ENCODE measurements at places on chromosomes 12 and 14.

DNA sequence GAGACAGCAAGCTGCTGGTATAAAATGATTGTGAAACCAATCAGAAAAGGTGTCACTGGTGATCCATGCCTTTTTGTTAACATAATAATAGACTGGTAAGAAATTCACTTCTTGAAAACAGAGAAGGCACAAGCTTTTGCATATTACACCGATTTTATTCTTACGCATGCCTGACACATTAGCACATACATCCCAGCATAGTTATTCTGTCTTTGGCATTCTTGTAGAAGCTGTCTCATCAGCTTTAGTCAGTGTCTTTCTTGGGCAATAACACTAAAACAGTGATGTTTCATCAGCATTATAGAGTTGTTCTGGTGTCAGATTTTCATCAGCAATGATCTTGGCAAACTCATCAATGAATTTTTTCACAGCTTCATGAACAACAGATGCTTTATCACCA lies 283.4 kb upstream of the TMTC1 start:
- no peak for DNase-seq

GRCh38 chr12:95515197-95515596 lies 36.1 kb downstream of the USP44 start:
- DNase-seq: no peak

- no peak for DNase-seq
Observed at GRCh38 chr12:45219621-45220020, 3.7 kb downstream of the ANO6 start.

DNA sequence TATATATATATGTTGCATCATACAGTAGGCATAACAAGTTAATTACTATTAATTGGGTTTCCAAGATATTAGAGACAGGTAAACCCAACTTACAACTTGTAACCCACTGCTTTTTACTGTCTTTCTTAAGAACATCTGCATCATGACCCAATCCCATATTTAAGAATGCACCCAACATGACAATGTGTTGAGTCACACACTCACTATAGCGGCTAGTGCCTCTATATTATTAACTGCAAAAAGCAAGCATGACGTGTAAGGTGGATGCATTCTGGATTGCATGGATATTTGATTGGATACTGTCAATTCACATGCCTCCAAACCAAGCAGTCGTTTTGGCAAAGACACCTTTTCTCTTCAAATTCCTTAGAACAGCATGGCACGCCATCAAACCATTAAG lies 68.2 kb downstream of the KSR2 start:
- no peak for DNase-seq

DNA sequence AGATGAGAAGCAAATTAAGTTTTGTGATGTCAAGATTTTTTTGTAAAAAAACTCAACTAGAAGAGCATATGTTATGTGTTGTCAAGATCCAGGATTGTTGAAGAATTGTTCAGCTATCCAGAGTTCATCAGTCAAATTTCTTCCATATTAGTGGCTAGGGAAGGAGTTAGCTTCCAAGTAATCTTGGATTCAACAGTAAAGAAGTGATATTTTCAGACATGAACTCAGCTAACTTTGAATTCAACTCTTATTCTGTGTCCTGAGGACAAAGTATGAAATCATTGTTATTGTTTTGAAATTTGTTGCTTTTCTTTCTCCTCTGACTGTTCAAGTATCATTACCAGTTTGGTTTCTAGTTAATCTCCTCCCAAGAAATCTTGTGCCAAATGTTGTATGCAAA lies 589.3 kb upstream of the NOVA1 start:
- no peak for DNase-seq

GRCh38 chr12:94207849-94208621 lies 59.7 kb downstream of the PLXNC1 start:
- DNase-seq: no peak

DNA sequence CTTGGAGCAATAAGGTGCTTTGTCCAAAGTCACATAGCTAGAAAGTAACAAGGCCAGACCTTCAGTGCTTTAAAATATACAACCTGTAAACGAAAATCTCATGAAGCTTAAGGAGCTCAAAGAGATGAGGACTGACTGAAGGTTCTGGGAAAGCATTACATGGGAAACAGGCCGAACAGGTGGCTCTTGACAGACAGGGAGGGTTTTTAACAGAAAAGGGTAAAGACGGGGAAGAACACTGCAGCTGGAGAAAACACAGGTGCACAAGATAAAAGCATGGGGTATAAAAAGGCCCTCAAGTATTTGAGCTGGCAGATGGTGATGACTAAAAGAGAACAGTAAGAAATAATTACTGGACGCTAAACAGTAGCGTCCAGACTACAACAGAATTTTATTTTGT lies 257.2 kb downstream of the NELL2 start:
- DNase-seq: no peak

- DNase-seq: no peak
Observed at GRCh38 chr12:11710906-11711305, 61.4 kb downstream of the ETV6 start.

DNA sequence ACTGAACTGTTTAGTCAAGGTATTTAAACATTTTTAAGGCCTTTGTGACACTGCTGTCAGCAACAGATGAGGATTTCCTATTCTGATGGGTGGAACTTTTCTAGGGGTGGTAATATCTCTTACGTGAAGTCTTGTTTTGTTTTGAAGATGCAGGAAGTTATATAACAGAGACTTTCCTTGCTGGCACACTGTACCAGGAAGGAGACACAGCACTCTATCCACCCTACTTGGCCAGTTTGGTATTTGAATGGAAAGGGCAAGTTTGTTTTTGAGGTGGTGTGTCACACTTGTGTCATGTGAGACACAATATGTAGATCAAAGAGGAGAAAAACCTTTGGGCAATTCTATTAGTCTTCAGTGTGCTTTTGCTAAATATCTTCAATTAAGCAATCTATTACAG lies 51.6 kb upstream of the SRP54 start:
- DNase-seq: peak; percentile 3

DNA sequence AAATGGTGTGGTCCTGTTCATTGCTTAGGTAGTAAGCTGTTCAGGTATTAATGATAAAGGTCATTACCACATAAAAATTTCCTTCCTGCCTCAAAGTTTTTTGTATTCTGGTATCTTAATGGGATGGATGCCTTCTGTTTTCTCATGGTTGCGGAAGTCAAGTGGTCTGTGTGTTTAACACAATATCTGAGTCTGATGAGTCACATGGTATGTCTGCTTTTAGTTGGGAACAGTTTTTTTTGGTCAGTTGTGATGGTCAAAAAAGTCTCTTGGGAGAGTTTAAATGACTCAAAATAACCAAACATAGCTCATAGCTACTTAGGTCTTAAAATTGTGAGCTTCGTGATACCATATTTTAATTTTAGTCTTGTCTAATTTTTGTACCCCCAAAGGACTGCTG lies 40.7 kb downstream of the STK38L start:
- DNase-seq: no peak

GRCh38 chr12:20681334-20681733 lies 13.8 kb upstream of the SLCO1C1 start:
- no peak for DNase-seq

- DNase-seq: no peak
Observed at GRCh38 chr14:59482541-59483331, 1.5 kb downstream of the L3HYPDH start.

DNA sequence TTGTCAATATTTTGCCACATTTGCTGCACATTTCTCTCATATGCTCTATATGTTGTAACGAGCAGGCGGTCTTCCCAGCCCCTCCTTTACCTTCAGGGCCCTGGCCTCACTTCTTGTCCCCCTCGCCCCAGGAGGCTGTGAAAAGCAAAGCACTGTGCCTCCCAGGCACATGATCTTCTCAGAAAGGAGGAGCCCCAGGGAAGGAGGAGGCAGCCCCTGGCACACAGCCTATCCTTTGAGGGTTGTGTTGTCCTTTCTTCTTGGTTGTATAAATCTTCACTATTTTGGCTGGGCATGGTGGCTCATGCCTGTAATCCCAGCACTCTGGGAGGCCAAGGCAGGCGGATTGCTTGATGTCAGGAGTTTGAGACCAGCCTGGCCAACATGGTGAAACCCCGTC lies 77.0 kb downstream of the PPP2R5C start:
- DNase-seq: no peak

DNA sequence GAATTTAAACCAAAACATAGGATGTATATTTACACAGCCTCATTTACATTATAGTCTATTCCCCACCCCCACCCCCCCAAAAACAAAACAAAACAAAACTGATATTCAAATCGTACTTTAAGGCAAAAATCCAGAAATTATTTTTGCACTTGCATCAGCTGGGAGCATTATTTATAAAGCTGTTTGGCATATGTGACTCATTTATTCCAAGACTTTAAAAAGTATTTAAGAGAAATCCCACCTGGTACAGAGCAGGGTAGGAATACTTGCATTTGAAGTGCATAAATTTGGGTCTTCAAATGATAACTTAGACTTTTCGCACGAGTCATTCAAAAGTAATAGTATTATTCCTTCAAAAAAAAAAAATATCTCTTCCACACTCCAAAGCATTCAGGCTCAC lies 1.1 kb downstream of the KLHL28 start:
- DNase-seq: no peak

GRCh38 chr14:22384167-22384549 lies 204.9 kb downstream of the DAD1 start:
- no peak for DNase-seq

DNA sequence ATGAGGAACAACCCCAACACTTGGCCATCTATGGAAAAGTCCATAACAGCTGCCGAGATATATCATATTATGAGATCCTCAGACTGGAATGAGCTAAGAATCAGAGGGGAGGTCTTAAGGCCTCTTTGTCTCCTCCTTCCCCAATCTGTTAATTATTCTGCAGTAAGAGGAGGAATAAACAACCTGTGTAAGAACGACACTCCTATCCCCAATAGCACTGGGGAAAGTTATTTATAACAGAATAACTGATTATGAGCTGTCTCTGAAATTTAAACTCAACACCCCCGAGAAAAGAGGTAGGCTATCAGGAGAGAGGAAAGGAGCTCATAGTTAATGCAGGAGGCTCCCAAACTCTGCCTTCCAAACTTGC lies 68.0 kb downstream of the NIN start:
- no peak for DNase-seq

- DNase-seq: no peak
Observed at GRCh38 chr12:48952691-48953090, 4.6 kb downstream of the ARF3 start.

- DNase-seq: no peak
Observed at GRCh38 chr12:1872001-1872400, 46.5 kb downstream of the CACNA2D4 start.

DNA sequence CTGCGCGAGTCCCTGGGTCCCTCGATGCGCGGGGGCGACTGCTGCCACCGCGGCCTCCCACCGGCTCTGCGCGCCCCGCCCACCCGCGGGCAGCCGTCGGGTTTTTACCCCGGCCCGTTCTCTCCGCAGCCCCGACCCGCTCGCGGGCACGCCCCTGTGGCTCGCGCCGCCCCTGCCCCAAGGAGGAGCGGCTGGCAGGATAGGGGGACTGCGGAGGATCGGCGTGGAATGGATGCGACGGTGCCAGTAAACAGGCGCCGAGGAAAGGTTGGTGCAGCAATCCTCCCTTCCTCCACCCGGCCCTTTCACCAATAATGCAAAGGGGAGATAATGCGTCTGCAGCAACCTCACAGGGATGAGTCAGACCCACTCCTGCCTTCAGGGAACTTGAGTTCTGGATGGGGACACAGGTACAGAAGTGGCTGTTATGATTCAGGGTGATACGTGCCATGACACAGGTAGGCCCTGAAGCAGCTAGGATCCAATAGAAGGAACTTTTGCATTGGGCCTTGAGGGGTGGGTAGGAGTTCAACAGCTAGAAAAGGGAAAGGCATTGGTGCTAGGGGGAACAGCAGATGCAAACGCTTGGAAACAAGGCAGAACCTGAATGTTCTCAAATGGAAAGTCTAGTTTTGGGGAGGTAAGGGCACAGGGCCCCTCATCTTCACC lies 554 bp upstream of the DEGS2 start:
- no peak for DNase-seq

GRCh38 chr12:28350502-28350901 lies 160.2 kb downstream of the CCDC91 start:
- no peak for DNase-seq

DNA sequence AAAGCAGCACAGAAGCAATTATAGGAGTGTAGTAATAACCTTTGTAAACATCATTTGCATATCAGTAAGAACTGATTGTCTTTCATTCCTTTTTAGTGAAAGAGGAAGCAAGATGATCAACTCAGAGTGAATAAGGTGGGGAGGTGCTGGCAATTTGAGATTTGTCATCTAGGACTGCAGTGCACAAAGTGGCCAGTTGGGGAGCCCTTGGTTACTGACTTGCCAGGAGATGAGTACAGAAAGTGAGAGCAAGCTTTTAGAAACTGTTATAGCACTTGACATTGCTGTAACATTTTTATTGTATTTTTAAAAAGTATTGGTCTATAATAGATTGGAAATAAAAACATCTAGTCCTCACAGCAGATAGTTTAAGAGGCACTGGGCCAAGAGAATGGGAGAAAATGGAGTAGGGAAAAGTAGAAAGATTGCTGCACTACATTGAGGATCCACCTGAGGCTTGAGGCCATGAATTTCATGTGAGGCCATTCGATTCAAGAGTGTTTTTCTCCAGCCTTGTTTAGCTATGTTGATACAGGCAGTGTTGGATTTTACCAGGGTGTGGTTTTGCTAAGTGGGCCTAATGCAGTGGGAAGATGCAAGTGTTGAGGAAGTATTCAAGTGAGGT lies 98.2 kb downstream of the SNAPC1 start:
- peak; percentile 49 for DNase-seq

GRCh38 chr14:92556255-92556741 lies 42.7 kb downstream of the RIN3 start:
- DNase-seq: no peak

DNA sequence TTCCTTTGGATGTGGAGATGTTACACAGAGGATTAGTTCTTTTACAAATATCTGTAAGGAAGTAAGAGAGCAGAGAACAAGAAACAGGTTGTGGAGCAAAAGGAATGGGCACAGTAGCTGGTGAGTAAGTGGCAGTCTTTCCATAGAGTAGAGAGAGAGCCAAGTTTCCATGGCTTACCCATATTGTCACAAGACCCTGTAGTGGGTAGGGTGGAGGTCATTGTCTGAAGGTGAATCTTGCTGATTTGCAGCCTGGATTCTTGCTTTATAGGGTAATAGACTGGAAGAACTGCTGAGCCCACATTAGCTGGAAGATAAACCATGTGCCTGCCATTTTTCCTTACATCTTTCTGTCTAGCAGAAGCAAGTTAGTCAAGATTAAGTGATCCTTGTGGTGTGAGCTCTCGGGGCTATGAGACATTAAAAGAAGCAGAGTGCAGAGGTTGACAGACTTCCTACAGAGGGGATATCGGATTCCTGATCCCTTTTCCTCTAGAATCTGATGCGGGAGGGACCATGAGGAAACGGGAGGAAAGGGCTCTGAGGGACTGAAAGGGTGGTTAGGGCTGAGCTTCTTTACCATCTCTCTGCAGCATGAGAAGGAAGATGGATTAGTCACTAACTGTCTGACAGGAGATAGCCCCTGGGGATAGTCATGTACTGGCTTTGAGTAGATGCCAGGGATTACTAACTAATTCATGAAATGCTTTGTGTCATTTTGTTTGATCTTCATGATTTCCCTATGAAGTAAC lies 44.0 kb upstream of the LRTM2 start:
- no peak for DNase-seq

DNA sequence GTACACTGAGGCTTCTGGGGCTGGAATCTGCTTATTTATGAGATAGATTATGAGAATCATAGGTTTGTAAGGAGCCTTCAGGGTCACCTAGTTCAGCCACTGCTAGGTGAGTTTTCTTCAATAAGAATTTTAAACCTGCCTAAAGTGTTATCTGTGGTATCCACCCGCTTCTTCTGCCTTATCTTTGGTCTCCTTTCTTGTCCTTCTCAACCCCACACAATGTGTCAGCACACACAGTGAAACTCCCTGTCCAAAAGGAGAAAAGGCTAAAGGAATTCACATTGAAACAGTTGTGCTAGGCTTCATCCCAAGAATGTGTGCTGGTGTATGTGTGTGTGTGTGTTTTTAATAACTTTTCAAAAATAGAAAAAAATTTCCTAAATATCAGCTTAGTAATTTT lies 259.3 kb upstream of the BTG1 start:
- DNase-seq: no peak

Data from activated naive CD8-positive, alpha-beta T cell treated with anti-CD3 and anti-CD28 coated beads, Interleukin-2, amount 50 U/mL, for 16 hours (primary cell).